ENCODE measurements at places on chromosomes 2 and 18. TPM values are rescaled to one million over a fixed set of nuclear protein-coding genes. Genes with fewer than 3 reads are reported as not detected.

The RNMT gene
- 44.0 TPM for total RNA-seq

The CRYBA2 gene
- total RNA-seq, result not detected

GRCh38 chr2:118865106-118865505 lies 17.7 kb upstream of the EN1 start:
- no peak for DNase-seq

DNA sequence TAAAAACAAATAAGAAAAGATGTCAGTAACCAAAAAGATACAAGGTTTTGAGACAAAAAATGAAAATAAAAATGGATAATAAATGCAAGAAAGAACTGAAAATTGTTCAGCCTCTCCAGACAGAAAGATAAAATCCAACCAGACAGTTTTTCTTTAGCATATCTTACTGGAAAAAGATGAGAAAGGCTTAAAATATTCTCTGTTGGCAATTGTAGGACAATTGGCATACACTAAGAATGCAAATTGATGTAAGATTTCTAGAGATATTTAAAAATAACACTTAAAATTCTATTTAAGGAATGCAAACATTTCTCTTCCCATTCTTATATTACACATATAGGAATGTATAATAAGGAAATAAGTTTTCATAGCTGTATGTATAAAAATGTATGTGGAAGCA lies 590.6 kb downstream of the DSC3 start:
- no peak for DNase-seq

DNA sequence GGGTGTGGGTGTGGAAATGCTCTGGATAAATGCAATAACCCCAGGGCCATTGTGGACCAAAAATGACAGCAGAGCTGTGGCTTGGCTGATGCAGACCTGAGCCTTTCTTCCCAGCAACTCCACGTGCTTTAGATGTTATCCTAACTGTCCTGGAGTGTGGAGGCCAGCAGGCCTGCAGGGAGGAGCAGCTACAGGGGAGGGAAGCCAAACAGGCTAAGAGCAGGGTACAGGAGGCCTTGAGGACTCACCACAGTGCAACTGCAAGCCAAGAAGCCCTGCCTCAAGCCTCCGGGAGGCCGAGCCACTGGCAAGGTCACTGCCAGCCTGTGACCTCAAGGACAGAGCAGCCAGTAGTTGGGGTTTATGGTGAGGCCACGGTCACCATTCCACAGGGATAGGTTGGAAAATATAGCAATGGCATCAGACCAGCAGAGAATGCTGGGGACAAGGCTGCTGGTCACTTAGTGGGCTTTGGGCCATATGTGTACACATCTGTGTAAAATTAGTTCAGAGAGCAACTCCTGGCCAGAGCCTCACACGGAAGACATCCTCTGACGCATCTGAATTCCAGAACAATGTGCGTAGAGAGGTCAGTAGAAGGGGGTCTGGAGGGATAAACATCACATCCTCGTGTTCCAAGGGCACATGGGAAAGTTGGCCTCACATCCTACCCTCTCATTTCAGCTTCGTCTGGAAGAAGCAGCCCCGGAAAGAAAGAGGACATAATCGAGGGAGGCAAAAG lies 76.2 kb upstream of the UPP2 start:
- no peak for DNase-seq

DNA sequence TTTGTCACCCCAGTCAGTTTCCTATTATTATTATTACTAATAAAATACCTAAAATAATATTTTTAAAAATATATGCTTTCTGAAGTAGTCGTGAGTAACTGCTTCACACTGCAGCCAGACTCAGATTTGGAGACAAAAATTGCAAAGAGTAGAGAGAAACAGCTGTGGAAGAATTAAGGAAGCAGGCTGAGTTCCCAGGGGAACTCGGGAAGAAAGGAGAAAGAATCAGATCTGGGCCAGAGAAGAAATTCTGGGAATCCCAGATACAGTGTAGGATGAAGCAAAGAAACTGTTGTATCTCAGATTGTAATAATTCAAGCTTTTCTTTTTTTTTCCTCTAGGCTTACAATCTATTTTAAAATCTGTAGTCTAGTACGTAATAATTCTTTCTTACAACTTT lies 182.3 kb downstream of the FTCDNL1 start:
- no peak for DNase-seq

GRCh38 chr2:46225150-46225625 lies 72.0 kb upstream of the EPAS1 start:
- no peak for DNase-seq

DNA sequence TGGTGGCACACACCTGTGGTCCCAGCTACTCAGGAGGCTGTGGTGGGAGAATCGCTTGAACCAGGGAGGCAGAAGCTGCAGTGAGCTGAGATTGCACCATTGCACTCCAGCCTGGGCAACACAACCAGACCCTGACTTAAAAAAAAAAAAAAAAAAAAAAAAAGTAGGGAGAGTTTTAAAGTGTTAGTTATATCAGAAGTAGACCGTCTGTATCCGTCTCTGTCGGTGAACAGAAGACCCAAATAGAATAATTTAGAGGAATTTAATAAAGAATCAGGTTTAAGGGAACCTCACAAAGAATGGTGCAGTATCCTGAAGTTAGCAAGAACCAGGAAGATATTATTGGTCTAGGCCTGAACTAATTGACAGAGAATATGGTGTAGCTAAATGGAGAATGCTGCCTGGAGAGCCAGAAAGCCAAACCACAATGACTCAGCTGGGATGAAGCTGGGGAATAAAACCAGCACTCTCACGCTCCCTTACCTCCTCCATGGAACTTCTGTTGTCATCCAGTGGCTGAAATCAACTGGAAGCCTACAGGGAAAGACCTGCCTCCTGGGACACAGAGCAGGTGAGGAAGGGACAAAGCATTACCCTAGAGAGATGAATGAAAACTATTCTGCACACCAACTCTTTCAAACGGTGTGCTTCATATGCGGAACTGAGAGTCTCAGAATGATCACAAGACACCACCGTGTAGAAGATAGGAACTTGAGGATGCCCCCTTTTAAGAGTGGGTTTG lies 39.1 kb upstream of the PLEKHM3 start:
- no peak for DNase-seq

- DNase-seq, result no peak
Observed at GRCh38 chr18:13110559-13110958, 108.0 kb upstream of the LDLRAD4 start.

- no peak for DNase-seq
Observed at GRCh38 chr2:226439337-226439736, 360.3 kb downstream of the IRS1 start.

DNA sequence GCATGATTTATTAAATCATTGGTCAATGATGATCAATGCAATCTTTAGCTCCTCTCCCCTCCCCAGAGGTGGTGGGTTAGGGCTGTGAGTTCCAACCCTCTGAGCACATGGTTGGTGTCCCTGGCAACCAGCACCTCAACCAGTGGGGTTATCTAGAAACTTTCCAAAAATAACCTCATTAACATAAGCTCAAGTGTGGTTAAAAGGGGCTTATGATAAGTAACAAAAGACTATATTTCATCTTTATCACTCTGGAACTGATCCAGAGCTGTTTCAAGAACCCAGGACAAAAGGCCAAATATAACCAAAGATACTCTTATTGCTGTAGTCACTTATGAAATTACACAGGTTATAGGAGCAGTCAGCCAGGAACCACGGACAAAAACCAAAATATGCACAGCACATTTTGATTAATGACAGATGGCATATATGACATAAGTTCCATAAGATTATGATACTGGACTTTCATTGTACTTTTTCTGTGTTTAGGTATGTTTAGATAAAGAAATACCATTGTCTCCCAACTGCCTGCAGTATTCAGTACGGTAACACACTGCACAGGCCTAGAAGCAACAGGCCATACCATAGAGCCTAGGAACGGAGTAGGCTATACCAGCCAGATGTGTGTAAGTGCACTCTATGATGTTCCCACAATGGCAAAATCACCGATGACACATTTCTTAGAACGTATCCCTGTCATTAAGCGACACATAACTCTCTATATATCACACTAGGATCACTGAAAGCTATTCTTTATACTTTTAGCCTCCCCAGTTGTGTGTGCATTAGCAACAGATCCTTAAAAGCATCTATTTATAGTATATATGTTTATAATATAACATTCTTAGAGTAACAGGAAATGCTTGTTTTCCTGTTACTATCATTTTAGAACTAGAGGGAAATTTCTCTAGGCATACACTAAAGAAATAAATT lies 31.9 kb downstream of the KIDINS220 start:
- no peak for DNase-seq

- DNase-seq, result no peak
Observed at GRCh38 chr18:3830604-3831003, 380.6 kb downstream of the TGIF1 start.

The IL1RL1 gene
- total RNA-seq, result not detected

The ZNF638 gene
- 101 TPM for total RNA-seq

DNA sequence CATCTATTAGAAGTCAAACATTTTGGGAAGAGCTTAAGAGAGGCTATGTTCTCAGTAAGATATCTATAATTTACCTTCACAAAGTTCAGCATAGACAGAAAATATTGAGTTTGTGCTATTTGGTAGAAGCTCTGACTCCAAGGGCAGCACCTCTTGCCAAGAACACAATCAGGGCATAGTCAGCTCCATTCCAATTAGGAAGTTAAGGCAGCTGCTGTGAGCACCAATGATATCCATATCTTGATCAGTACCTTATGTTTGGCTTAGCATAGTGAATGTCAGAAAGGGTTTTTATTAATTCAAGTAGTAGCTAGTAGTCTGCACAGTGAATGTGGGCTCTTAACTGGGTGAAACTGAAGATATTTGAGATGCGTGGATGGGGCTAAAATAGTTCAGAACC lies 86.4 kb upstream of the SPRED2 start:
- DNase-seq, result no peak

- no peak for DNase-seq
Observed at GRCh38 chr2:78892295-78892694, 133.2 kb upstream of the REG3G start.

GRCh38 chr2:170377500-170378207 lies 199.7 kb downstream of the MYO3B start:
- no peak for DNase-seq

DNA sequence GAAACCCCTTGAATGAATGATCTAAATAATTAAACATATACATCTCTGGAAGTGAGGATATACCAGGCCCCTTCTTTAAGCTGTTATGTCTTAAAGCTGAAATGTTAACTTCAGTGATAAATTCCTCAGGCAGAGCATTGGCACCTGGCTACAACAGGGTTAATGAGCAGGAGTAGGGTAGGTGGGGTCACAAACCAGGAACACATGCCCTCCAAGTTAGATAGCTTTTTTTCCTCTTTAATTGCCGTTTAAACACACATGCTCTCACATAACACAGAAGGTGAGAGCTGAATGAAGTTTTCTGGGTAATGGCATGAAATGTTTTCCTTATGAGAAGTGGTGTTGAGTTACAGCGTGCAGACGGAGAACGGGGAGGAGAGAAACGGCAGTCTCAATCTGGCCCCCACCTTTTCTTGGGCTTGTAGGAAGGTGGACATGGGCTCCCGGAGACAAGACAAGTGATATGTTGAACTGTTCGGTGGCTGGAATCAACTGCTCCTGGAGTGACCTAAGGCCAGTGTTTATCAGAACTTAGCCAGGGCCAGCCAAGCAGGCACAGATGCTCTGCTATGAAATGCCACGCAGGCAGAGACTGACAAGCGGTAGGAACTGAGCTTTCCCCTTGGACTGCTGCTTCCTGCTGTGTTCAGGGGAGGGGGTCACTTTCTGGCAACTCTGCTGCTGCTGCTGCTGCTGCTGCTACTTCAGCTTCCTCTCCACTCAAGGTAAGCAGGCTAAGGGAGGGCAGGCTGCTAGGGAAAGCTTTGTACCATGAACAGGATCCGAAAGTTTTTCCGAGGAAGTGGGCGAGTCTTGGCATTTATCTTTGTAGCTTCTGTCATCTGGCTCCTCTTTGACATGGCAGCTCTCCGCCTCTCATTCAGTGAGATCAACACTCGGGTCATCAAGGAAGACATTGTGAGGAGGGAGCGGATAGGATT lies at the start of gene GALNT5:
Gene GALNT5 (plus strand): TSS at position 394 of the 941 bp plus-strand sequence. CDS start 378 bp downstream, at position 772.
- DNase-seq, result no peak

DNA sequence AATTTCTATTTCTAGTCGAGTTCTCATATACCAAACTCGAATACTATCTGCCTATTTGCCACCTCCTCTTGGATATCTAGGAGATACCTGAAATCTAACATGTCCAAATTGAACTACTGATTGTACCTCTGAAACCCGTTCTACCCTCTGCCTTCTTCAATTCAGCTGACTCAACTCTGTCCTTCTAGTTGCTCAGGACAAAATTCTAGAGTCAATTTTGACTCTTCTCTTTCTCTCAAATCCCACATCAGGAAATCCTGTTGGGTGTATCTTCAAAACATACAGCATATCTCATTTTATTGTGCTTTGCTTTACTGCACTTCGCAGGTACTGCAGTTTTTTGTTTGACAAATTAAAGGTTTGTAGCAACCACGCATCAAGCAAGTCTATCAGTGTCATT lies 137.8 kb downstream of the ZAP70 start:
- DNase-seq, result no peak

DNA sequence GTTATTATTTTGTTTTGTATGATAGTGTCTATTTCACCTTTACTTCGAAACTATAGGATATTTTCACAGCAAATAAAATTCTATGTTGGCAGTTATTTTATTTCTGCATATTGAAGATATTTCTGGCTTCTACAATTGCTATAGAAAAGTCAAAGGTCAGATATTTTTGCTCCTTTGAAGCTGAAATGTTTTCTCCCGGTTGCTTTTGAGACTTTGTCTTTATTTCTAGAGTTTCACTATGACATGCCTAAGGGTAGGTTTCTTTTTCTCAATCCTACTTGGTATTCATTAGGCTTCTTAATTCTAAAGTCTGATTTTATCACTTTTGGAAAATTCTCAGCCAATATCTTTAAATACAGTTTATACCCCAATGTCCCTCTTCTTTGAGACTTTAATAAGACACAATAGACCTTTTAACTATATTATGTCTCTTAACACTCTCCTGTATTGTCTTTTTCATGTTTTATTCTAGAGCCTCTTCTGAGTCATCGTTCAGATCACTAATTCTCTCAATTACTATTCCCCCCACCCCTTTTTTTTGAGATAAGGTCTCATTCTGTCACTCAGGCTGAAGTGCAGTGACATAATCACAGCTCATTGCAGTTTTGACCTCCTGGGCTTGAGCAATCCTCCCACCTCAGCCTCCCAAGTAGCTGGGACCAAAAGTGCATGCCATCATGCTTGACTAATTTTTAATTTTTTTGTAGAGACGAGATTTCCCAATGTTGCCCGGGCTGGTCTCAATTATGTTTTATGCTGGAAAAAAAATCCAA lies 50.5 kb downstream of the USP37 start:
- DNase-seq, result no peak

DNA sequence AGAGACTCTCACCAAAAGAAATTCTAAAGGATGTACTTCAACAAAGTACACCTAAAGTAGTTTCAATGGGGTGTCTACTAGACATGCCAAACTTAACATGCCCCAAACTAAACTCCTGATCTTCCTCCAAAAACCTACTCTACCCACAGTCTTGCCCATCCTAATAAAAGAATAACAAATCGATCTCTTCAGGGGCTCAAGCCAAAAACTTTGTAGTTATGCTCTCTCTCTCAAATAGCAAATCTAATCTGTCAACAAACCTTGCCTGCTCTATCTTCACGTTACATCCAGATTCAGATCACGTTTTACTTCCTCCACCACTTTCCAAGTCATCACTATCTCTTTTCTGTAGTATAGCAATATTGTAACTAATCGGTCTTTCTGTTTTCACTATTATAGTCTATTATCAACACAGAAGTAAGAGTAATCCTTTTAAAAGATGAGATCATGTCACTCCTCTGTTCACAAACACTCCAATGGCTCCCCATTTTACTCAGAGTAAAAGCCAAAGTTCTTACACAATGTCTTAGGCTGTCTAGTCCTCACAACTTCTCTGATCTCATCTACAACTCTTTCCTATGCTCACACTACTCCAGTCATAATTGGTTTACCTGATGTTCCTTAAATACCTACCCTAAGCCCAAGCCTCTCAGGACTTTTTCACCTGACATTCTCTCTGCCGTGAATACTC lies 79.9 kb downstream of the THADA start:
- DNase-seq, result no peak
